ENCODE measurements at places on chromosomes 16 and 17.

DNA sequence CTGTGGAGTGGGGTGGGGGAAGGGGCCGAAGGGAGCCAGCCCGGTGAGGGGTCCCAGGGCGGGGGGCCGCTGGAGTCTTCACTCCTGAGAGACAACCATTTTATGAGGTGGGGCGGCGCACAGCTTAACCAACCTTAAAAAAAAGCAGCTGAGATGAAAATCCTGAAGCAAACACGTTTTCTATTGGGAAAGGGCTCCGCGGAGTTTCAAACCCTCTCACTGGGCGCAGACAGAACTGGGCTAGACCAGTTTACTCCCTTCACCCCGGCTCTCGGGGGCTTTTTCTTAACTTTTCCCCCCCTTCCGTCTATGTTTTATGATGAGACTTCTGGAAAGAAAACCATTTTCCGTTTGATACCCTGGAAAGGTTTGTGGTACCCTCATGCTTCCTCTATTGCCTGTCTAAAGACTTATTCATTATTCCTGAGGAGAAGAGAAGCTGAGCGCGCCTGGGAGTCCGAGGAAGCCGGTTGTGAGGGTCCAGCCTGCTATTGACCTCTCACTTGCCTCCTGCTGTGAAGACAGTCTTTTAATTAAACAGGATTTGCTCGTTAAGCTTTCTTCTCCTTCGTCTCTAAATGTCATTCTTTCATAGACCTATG is 482 bp upstream of the SSH2 start:
- no peak for DNase-seq

DNA sequence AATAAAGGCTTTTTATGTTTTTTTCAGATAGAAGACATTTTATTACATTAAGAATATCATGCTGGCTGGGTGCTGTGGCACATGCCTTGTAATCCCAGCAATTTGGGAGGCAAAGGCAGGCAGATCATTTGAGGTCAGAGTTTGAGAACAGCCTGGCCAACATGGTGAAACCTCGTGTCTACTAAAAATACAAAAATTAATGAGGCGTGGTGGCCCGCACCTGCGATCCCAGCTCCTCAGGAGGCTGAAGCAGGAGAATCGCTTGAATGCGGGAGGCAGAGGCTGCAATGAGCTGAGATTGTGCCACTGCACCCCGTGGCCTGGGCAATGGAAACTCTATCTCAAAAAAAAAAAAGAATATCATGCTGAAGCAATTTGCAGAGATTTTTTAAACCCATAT is 29.1 kb upstream of the HAPSTR1 start:
- no peak for DNase-seq

DNA sequence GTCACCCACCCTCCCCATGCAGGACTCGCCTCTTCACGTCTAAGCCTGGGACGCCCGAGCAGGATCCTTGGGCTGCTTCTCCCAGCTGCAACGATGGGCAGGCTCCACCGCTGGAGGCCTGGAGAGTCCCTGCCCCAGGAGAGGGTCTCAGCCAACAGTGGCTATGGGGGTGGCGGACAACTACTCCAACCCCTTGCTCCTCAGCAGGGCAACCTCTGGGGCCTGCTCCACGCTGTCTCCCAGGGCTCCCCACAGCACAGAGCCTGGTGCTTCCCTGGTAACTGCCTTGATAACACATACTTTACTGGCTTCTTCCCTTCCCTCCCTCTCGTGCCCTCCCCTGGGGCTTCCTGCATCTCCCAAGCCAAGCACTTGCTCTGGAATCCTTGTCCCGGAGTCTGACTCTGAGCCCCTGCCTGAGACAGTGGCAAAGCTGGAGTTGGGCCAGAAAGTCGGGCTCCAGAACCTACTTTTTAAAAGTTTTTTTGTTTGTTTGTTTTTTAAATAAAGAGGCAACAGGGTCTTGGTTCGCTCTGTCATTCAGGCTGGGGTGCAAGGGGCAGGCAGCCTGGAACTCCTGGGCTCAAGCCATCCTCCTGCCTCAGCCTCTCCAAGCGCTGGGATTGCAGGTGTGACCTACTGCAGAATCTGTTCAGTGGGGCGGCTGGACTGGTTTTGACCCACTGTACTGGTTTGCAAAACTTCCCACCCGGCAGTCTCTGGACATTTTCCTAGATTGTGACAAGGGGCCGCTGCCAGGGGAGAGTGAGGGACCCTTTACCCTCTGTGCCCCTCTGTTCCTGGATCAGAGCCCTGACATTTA is 99.4 kb downstream of the TNFRSF13B start:
- no peak for DNase-seq

GRCh38 chr17:44786551-44787081 is 27.8 kb downstream of the ADAM11 start:
- DNase-seq: no peak

GRCh38 chr16:82845116-82845515 is 218.3 kb downstream of the CDH13 start:
- DNase-seq: no peak

GRCh38 chr17:38465391-38466345 is 37.4 kb downstream of the ARHGAP23 start:
- DNase-seq: no peak
